Endothelial cell of umbilical vein (primary cell): ENCODE measurements at places on chromosomes 5 and 9. TPM values are rescaled to one million over a fixed set of nuclear protein-coding genes. Genes with fewer than 3 reads are reported as not detected.

- H3K27ac ChIP-seq = no peak overlapping the region
- peaks cover 18% of the 10 kb centered on the region for H3K4me1 ChIP-seq
- H3K36me3 ChIP-seq = no peaks in the 10 kb centered on the region
- H3K4me3 ChIP-seq = no peak overlapping the region
- no peaks in the 10 kb centered on the region for H3K27me3 ChIP-seq
These were observed 38.9 kb downstream of the PTTG1 start for GRCh38 chr5:160460377-160461049.

GRCh38 chr5:59142138-59142537, 559.3 kb downstream of the RAB3C start:
- H3K4me1 ChIP-seq = no peaks in the 10 kb centered on the region
- no peak overlapping the region for H3K27ac ChIP-seq
- H3K27me3 ChIP-seq = no peaks in the 10 kb centered on the region
- H3K4me3 ChIP-seq = no peak overlapping the region
- DNase-seq = no peak

The LOX gene
- polyA plus RNA-seq = 39.0 and 43.5 TPM in 2 replicates

DNA sequence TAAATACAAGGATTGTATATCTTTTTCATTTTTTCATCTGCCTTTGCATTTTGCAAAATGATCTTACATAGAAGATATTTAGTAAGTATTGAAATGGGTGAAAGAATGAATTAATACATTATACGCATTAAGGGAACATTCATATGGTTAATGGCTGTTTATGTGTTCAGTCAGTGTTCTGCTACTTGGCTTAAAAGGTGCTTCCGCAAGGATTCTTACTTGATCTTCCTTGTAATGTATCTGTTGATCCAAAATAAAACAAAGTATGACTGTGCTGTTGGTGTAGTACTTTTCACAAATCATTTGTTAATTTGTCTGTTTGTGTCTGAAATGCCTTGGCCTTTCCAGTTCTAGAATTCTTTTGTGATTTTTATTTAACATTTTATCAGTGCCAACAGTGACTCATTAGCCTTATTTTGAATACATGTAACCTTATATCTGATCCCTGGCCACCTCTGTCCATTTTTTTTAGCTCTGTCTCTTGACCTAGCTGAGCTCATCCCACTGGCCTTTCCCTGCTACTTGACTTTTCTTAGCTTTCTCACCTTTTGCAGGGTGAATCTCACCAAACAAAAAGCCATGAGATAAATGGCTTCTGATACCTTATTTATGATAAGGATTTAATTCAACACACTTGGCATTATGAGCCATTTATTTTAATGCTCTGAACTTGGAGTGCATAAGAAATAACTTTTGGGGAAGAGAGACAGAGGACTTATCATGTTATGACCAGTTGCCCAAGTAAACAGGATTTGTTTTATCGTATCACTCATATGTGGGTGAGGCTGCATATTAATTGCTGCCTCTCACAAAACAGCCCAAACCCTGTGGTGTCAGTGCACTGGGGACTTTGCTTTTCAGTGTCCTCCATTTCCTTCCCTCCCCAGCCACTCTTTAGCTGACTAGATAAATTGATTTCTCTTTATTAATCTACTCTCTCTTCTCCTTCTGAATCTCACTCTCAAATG, 340.3 kb downstream of the KDM4C start:
- DNase-seq = peak; percentile 49
- no peaks in the 10 kb centered on the region for H3K27me3 ChIP-seq
- H3K4me3 ChIP-seq = no peak overlapping the region
- no peaks in the 10 kb centered on the region for H3K36me3 ChIP-seq
- no peak overlapping the region for H3K27ac ChIP-seq
- peaks cover 20% of the 10 kb centered on the region for H3K4me1 ChIP-seq

The DNAJA1 gene
- polyA plus RNA-seq = 53.4 and 72.9 TPM in 2 replicates
